ENCODE measurements at places on chromosomes 4 and X.

- DNase-seq, result no peak
Observed at GRCh38 chr4:7828011-7828720, 111.5 kb downstream of the AFAP1 start.

- DNase-seq, result peak; percentile 19
Observed at GRCh38 chr4:30256116-30256832, 463.9 kb upstream of the PCDH7 start.

- DNase-seq, result no peak
Observed at GRCh38 chr4:657834-658667, 16.0 kb downstream of the ATP5ME start.

GRCh38 chr4:188282471-188283232, 143.4 kb downstream of the TRIML1 start:
- no peak for DNase-seq
